Liver (tissue), 10 donors: ENCODE measurements at places on chromosomes 4 and X. TPM values are rescaled to one million over a fixed set of nuclear protein-coding genes. Genes with fewer than 3 reads are reported as not detected.

The ADH1C gene
- 374 TPM for polyA plus RNA-seq

The F8A2 gene
- not detected for polyA plus RNA-seq

The IBSP gene
- not detected for polyA plus RNA-seq

The NHS gene
- polyA plus RNA-seq = 0.03 TPM

The SPACA5 gene
- polyA plus RNA-seq = not detected

The FGB gene
- 19,021 TPM for polyA plus RNA-seq

The IRS4 gene
- not detected for polyA plus RNA-seq
